T-helper 1 cell treated with Interleukin-12 subunit alpha and Interleukin-12 subunit beta and Interleukin-4 antibody, amounts not matched to agents 30 ng/mL and 1 ng/mL, for 36 hours (primary cell): ENCODE measurements at places on chromosomes 2 and 18. TPM values are rescaled to one million over a fixed set of nuclear protein-coding genes. Genes with fewer than 3 reads are reported as not detected.

Gene NXPH2
- total RNA-seq, result not detected in 2 replicates

Gene RNF181
- total RNA-seq, result 111 and 122 TPM in 2 replicates

Gene BCL2L11
- 119 and 126 TPM in 2 replicates for total RNA-seq

Gene CCDC148
- total RNA-seq, result not detected in 2 replicates

Gene MRO
- not detected in 2 replicates for total RNA-seq

Gene GATA6
- not detected in 2 replicates for total RNA-seq

Gene GDF7
- not detected in 2 replicates for total RNA-seq
